Smooth muscle cell of the umbilical artery (primary cell): ENCODE measurements at places on chromosomes 7 and 10. TPM values are rescaled to one million over a fixed set of nuclear protein-coding genes. Genes with fewer than 3 reads are reported as not detected.

The AKR1C3 gene
- total RNA-seq, result 1.2 TPM in 2 replicates

The SHH gene
- not detected in 2 replicates for total RNA-seq

The INA gene
- total RNA-seq, result 0.30 and 2.5 TPM in 2 replicates

The CACNB2 gene
- under 0.01 TPM in 1 of 2 replicates, not detected in the other for total RNA-seq

The CCDC146 gene
- total RNA-seq, result 1.5 and 2.5 TPM in 2 replicates

The HMX2 gene
- total RNA-seq, result not detected in 2 replicates

The MBL2 gene
- total RNA-seq, result not detected in 2 replicates

The TMEM273 gene
- total RNA-seq, result not detected in 2 replicates

The KLLN gene
- total RNA-seq, result 0.42 and 0.59 TPM in 2 replicates

The CADPS2 gene
- 8.6 and 23.5 TPM in 2 replicates for total RNA-seq

The SUPV3L1 gene
- total RNA-seq, result 23.8 and 33.0 TPM in 2 replicates

The PRF1 gene
- not detected in 2 replicates for total RNA-seq

The DNAJC12 gene
- 5.1 and 13.1 TPM in 2 replicates for total RNA-seq

The UNCX gene
- not detected in 2 replicates for total RNA-seq

The TET1 gene
- 4.7 and 5.3 TPM in 2 replicates for total RNA-seq

The ACSL5 gene
- total RNA-seq, result 0.30 and 0.46 TPM in 2 replicates

The OR9A2 gene
- not detected in 2 replicates for total RNA-seq

The PTPRE gene
- 2.1 and 9.5 TPM in 2 replicates for total RNA-seq

The FAM25G gene
- total RNA-seq, result not detected in 2 replicates

The PLXNA4 gene
- 2.4 and 6.5 TPM in 2 replicates for total RNA-seq
